Spinal cord (tissue), 10 donors: ENCODE measurements at places on chromosomes 16 and 17. TPM values are rescaled to one million over a fixed set of nuclear protein-coding genes. Genes with fewer than 3 reads are reported as not detected.

The FLYWCH2 gene
- polyA plus RNA-seq = 59.7 TPM

The ATP2A1 gene
- polyA plus RNA-seq = 6.1 TPM

The CCL13 gene
- not detected for polyA plus RNA-seq

The ERN2 gene
- 0.33 TPM for polyA plus RNA-seq

The FBXL20 gene
- 19.4 TPM for polyA plus RNA-seq

- H3K27ac ChIP-seq = no peak overlapping the region
- no peaks in the 10 kb centered on the region for H3K27me3 ChIP-seq
- H3K4me3 ChIP-seq = no peak overlapping the region
- DNase-seq = no peak
- H3K4me1 ChIP-seq = peaks cover 3% of the 10 kb centered on the region
- H3K36me3 ChIP-seq = no peaks in the 10 kb centered on the region
Observed at GRCh38 chr17:9427465-9428315, 147.9 kb downstream of the STX8 start.

DNA sequence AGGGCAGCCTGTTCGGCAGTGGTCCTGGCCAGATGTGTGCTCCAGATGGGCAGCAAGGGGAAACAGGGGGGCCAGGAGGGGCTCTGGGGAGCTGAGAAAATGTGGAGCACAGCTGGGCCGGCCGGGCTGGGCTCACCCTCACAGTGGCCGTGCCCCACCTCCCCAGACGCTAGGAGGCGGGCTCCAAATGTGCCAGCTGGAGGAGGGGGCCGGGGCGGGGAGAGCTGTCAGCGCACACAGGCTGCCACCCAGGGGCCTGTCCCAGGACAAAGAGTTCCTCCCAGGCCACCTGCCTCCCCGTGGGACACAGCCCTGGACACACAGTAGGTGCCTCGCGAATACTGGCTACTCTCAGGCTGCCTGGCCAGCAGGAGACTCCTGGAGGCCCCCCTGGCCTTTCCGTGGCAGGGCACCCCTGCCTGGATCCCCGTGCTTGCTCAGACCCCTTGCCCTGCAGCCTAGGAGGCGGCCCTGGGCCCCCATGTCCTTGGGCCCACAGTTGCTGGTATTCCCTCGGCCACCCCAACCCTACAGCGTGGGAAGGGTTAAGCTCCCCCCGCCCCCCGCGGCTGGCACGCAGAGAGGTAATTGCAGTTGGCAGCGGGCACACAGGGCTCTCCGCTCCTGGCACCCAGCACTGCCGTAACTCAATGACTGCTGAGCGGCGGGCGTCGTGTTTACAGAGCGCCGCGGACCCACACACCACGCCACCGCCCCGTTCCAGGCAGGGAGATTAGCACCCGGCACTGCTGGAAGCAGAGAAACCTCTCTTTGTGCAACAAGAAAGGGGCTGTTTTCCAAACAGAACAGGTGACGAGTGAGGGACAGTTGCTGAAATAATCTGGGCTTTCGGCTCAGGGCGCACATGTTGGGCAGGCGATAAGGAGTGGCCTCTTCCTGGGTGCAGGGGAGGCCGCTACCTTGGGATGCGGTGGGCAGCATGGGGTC lies 32.2 kb downstream of the BAHCC1 start:
- H3K4me1 ChIP-seq = peaks cover 73% of the 10 kb centered on the region
- no peaks in the 10 kb centered on the region for H3K27me3 ChIP-seq
- H3K4me3 ChIP-seq = no peak overlapping the region
- peak overlapping the region; percentile 33 for H3K27ac ChIP-seq

GRCh38 chr16:73505577-73505976 lies 457.6 kb upstream of the ZFHX3 start:
- H3K4me3 ChIP-seq = no peak overlapping the region
- H3K27ac ChIP-seq = no peak overlapping the region
- H3K4me1 ChIP-seq = no peaks in the 10 kb centered on the region

DNA sequence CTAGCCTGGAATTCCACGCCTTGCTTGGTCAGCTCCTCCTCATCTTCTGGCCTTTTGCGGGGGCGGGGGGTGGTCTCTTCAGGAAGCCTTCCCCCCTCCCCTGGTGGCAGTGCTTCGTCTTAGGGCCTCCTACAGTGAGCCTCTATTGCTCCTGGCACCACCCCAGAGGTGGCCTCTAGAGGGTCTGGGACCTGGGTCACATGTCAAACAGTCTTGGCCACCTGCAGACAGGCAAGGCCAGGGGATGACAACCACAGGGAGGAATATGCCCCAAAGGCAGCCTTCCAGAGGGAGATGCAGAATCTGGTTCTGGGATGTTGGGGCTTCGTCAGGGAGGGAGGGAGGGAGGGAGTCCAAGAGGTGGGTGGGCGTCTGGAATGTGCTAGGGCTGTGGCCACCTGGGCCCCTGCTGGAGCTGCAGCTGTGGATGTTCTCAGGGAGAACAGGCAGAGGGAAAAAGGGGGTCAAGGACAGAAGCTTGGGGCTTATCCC lies 50.6 kb downstream of the SMPD3 start:
- no peaks in the 10 kb centered on the region for H3K36me3 ChIP-seq
- H3K27me3 ChIP-seq = no peaks in the 10 kb centered on the region
- peaks cover 10% of the 10 kb centered on the region for H3K4me1 ChIP-seq
- no peak for DNase-seq
- no peak overlapping the region for H3K27ac ChIP-seq
- H3K4me3 ChIP-seq = no peak overlapping the region

GRCh38 chr17:44501866-44502375 lies 1.3 kb downstream of the GPATCH8 start:
- no peaks in the 10 kb centered on the region for H3K36me3 ChIP-seq
- no peaks in the 10 kb centered on the region for H3K27me3 ChIP-seq
- peaks cover 9% of the 10 kb centered on the region for H3K4me1 ChIP-seq
- peak overlapping the region; percentile 94 for H3K27ac ChIP-seq

DNA sequence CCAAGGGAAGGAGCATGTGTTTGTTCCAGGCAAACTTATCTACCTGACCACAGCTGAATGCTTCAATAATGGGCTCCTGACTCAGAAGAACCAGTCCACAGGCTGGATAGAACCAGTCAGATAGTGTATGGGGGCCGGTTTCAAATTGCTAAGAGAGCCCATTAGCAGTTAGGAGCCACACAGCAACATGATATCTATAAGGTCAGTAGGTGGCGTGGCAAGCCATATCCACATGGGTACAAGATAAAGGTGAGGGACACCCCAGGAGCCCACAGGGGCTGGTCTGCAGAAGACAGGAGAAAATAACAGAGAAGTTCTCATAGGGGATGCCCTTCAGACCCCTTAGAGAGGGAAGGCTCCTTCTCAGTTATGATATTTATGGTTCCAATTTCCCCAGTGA lies 31.6 kb upstream of the CDRT15 start:
- no peaks in the 10 kb centered on the region for H3K4me1 ChIP-seq
- no peaks in the 10 kb centered on the region for H3K27me3 ChIP-seq
- H3K36me3 ChIP-seq = no peaks in the 10 kb centered on the region
- H3K4me3 ChIP-seq = no peak overlapping the region
- H3K27ac ChIP-seq = no peak overlapping the region
- DNase-seq = no peak
